ENCODE measurements at places on chromosomes 12 and 14.

DNA sequence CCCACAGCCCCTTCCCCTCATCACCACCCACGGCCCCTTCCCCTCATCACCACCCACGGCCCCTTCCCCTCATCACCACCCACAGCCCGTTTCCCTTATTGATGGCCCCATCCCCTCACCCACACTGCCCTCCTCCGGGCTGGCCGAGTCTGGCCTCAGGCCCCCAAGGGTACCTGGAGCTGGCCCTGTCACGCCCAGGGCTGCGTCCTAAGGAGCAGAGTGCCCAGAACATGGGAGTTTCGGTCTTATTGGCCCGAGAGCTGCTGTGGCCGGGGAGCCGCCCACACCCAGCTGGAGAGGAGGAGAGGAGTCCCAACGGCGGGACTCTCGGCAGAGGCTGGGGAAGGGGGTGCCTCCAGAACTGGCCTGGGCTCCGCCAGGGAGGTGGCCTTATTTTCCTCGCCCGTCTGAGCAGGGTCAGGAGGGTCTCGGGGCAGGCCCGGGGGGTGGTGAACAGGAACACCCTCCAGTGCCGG is 182.3 kb downstream of the KIF26A start:
- no peak for DNase-seq

- no peak for DNase-seq
Measured at GRCh38 chr14:63432228-63432627, 110.9 kb downstream of the PPP2R5E start.

DNA sequence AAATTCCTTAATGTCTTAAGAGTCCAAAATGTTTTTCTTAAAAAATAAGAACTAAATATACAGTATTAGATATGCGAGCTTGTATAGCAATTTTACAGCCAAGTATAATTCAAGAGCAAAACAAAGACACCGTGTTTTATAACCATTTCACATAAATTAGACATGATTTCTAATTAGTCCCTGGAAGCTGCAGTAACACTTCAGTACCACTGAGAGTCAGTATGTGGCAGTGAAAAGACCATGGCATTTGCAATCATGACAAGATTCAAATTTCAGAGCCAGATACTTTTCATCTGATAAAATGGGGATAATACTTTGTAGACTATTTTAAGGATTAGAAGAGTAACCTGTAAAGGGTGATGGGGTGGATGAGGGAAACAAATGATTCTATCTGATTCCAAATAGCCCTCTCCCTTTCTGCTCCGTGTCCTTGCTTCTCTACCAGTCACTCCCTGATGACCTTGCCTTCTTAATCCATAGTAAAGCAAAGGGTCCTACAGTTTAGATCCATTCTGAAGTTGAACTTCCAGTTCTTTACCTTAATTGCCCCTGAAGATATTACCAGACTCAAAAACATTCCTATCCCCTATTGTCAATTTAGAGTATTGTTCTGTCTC is 145.4 kb upstream of the ABCD2 start:
- DNase-seq, result peak; percentile 37

DNA sequence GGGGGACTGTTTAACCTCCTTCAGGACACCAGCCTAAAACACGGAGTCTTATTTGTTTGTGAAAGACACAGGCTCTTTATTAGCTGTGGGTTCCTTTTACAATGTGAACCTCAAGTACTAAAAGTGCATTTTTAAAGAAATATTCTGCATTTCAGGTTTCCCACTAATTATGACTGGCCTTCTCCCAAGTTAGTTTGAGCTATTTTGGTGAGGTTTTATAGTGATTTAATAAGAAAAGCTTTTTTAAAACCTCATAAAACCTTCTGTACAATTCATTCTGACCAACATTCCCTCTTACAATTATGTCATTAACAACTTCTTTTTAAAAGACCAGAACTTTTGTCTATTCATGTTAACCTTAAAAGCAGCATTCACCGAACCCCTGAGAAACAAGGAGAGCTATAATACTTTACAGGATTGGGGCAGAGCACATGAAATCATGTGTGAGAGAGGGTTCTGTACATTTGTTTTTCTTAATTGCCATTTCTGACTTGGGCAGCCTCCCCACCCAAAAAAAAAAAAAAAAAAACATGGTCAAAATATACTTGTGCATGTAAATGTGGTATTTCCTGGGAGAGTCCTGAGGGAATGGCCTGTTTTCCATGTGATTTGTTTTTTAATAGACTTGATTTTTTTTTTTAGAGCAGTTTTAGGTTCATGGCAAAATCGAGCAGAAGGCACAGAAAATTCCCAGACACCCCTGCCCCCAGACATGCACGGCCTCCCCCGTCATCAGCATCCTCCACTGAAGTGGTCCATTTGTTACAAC is 169.5 kb downstream of the CHST11 start:
- no peak for DNase-seq

- DNase-seq, result no peak
Measured at GRCh38 chr12:57744194-57744776, 554 bp upstream of the TSPAN31 start.

GRCh38 chr12:114901316-114901715 is 217.3 kb upstream of the TBX3 start:
- no peak for DNase-seq

DNA sequence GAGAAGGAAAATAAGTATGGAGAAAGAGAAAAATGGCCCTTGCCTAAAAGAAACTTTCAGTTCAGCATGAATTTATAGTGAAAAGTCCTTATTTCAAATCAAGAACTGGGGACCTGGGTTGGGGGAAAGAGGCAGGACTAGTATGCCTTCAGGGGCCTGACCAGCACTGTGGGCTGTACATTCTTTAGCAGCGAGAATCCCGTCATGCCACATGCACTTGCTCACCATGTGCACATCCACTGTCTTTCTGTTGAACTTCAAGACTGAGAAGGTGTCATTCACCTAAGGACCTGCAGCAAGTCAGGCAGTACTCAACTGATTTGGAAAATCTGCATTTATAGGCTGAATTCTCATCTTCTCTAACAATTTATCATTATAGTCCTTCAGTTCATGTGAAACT is 50.2 kb downstream of the RAB35 start:
- DNase-seq, result no peak

GRCh38 chr12:66032739-66033138 is 97.8 kb downstream of the LLPH start:
- no peak for DNase-seq

DNA sequence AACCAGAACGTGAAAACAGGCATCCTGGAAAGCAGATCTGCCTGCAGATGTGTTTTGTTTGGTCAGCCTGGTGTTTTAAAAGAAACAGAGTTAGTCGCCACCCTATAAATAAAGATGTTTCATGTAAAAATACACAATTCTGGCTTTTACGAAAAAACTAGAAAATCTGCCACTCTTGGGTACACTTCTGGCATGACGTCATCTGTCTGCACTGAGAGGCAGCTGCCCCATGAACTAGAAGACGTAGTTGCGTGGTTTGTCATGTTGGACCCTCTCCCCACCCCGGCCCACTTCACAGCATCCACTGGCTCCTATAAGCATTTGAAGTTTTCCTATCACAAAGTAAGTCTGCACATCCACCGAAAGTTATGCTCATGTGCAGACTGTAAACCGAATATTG is 392.5 kb downstream of the GLT1D1 start:
- DNase-seq, result no peak

GRCh38 chr12:66195242-66195641 is 6.2 kb downstream of the IRAK3 start:
- no peak for DNase-seq

DNA sequence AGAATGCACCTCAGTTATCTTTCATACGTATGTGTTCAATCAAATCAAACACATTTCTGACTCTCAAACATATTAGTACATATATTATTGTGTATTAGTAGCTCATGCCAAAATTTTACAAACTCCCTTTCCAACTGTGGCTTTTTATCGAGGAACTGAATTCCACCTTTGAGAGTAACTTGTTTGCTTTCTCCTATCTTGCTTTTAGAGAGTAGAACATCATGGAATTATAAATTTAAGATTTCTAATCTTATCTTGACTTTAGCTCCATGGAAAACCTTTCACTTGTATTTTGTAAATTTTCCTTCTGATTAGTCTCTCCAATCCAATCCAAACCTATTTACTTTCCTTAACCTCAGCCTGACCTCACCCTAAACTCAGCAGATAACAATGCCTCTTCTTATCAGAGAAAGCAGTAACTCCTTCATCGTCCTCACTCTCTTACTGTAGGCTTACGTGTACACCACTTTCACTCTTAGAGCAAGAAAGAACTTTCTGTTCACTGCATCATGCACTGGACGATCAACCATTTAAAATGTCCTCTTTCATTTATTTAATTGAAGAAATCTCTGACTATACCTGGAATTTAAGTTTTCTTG is 164.5 kb downstream of the TMTC3 start:
- DNase-seq, result no peak

GRCh38 chr12:102394200-102394599 is 86.2 kb downstream of the IGF1 start:
- no peak for DNase-seq

DNA sequence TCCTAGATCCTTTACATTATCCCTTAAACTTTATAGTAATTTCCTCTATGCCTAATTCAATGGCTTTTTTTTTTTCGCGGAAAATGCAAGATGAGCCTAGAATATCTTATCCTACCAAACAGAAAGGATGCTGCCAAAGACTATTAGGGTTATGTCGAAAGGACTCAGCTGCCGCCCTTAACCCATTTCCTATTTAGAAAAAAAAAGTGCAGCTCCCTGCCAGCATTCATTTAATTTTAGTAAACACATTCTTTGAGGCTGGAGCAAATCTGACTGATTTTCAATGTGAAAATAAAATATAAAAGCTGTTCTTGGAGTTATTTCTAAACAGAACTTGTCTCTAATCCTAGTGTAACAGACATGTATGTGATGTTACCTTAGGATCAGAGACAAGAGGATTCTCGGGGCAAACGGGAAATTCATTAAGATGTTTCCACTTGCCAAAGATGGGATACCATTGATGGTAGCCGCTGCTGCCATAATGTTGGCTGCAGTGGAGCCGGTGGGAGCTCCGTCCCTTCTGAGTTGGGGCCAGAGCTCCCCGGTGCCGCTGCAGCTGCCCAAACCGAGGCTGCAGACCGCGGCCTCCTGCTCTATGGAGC is 8.2 kb upstream of the A2M start:
- DNase-seq, result no peak

DNA sequence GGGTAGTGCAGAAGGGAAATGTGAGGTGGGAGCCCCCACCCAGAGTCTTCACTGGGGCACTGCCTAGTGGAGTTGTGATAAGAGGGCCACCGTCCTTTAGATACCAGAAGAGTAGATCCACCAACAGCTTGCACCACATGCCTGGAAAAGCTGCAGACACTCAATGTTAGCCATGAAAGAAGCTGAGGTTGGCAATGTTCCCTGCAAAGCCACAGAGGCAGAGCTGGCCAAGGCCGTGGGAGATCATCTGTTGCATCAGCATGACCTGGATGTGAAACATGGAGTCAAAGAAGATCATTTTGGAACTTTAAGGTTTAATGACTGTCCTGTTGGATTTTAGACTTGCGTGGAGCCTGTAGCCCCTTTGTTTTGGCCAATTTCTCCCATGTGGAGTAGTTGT is 468.4 kb upstream of the FOXG1 start:
- DNase-seq, result no peak

DNA sequence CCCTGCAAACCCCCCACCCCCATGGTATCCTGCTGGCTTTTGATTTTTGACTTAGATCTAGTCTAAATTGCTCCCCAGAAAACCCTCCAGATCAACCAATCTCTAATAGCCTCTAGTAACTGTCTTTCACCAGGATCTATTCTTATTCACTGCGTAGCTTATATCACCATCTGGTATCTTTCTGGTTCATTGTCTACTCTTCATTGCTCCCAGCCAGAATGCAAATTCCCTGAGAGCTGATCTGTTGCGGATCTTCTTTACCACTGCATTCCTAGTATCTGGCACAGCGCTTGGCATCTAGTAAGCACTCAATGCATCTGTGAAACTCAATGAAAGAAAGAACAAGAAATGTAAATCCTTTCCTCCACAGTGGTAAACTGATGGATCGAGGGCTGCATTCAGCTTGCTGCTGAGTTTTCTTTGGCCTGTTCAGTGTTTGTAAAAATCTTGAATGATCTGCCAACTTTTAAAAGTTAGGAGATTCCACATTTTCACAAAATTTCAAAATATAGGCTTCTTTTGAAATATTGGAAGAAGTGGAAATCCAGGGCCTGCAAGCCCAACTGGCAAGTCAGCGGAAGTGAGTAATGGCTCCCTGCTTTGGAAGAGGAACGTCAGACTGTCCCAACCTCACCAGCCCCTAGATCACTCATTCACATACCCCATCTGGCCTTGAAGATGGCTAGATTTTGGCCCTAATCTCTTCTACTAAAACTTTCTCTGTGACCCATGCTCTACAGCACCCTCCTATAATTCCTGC is 274.2 kb downstream of the SSPN start:
- no peak for DNase-seq

DNA sequence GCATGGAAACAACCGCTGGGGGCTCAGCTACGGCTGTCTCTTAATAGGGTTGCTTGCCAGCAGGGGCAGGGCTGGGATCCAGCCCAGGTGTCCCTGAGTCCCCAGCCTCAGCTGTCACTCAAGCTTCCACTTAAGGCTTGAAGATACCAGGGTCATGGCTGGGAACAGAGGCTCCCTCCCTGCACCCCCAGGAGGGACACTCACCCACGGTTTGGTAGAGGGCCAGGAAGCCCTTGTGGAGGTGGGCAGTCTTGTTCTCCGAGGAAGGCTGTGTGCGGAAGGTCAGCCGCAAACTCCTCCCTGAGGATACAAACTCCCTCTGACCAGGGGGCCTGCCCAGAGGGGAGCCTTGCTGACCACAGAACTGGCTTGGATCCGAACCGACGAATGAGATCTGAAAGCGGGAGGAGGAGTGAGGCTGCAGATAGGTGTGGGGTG is 7.3 kb downstream of the C1RL start:
- DNase-seq, result no peak

DNA sequence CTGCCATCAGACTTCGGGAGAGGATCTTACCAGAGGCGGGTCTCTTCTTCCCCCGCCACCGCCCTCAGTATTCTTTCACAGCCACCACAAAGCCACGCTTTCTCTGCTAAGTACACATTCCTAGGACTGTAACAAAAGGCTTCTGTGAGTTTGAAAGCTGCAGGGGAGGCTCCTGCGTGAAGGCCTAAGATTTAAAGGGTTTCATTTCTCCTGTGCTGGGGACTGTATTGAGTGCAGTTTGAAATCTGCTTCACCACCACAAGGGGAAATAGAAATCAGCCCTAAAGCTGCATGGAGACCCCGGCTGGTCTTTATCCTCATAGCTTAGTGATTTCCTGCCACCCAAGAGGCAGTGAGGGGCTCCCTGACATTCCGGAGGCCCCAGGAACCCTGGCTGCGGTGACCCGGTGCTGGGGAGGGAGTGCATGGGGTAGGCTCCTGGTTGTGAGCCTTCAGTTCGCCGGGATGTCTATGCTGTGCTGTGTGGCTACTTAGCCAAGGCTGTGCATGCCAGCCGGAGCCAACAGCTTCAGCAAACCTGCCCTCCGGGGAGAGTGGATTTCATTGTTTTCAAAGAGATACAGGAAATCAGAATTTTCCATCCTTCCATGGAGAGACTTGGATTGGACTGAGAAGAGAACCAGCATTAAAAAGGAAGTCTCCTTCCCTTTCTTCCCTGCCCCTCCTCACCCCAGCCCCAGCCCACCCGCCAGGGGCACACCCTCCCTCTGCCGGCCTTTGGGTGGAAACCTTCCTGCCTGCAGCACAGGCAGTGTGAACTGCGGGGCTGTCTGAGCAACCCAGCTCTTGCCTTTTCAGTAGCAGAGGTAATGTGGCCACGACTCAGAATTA is 163.3 kb downstream of the ETV6 start:
- peak; percentile 66 for DNase-seq
